ENCODE measurements at places on chromosomes 1 and 21.

GRCh38 chr1:9128166-9128519 is 759 bp downstream of the GPR157 start:
- DNase-seq, result no peak

DNA sequence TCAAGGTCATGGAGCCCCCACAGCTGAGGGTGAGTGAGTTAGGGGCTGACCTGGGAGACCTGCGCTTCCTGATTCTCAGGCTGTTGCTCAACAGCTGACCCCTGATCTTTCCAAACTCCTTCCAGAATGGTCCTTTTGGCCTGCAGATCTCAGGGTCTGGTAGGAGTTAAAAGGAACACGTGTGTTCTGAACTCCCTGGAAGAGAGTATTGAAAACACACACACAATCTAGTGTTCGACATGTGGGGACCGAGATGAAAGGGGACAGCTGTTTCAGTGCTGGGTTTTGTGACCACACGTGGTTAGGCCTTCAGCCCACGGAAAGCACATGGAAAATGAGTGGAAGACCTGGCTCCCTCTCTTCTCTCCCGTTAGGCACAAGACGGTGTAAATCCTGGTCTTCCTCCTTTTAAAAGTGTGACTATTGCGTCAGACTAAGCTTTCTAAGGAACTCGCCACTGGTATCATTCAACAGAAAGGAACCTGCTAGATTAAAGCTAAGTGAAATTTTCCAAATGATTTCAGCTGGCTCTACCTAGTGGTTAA is 49.6 kb downstream of the RUNX1 start:
- DNase-seq, result no peak

DNA sequence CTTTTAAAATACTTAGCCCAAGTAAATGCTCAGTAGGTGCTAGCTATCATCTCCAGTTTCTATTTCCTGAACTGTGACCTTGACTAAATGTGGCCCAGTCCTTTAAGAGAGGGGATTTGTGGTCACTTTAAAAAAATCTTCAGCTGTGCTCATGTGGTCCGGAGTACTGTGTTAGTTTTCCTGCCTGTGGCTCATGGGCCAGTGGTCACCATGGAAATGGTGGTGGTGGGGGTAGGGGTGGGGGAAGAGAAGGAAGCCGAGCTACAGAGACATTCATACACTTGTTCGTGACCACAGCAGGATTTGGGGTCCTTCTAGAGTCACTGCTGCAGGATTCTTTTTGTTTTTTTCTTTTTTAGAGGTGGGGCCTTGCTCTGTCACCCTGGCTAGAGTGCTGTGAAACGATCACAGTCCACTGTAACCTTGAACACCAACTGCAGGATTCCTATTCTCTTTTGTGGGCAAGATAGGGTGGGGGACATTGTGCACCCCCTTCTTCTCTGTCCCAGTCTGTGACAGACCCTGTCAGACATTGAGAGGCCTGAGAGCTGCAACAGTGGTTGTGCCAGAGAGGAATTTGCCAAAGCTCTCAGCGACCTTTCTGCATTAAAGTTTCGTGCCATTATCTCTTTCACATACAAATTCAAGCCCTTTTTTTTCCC is 25.8 kb downstream of the KIF26B start:
- DNase-seq, result no peak

DNA sequence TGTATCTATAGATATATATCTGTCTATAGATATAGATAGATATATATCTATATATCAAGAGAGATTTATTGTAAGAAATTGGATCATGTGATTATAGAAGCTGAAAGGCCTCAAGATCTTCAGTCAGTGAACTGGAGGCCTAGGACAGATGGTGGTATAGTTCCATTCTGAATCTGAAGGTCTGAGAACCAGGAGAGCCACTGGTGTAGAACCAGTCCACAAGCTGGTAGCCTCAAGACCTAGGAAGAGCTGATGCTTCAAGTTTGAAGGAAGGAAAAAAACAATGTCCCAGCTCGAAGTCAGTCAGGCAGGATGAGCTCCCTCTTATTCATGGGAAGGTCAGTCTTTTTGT is 213.2 kb upstream of the JUN start:
- no peak for DNase-seq

All from WERI-Rb-1 (cell line).